ENCODE measurements at places on chromosomes 7 and 10. TPM values are rescaled to one million over a fixed set of nuclear protein-coding genes. Genes with fewer than 3 reads are reported as not detected.

Gene LRRC18
- total RNA-seq: 0.32 TPM

Gene LRRTM3
- total RNA-seq: 0.85 TPM

Gene FEZF1
- not detected for total RNA-seq

Gene LEP
- total RNA-seq: not detected

Gene NKX2-3
- total RNA-seq: 0.11 TPM

Gene HOXA7
- total RNA-seq: 3.7 TPM

Gene FAM25G
- total RNA-seq: not detected

Gene NUTM2A
- 0.69 TPM for total RNA-seq

Gene PNLIPRP3
- not detected for total RNA-seq

Gene SPAM1
- not detected for total RNA-seq

Gene KAZALD1
- 27.0 TPM for total RNA-seq

Gene PRLHR
- total RNA-seq: 0.48 TPM

Gene CACNA2D1
- 89.1 TPM for total RNA-seq

Gene CALML3
- total RNA-seq: not detected

Gene ADAM22
- 32.5 TPM for total RNA-seq

Gene TLX1
- not detected for total RNA-seq

Gene TTYH3
- 29.2 TPM for total RNA-seq

Gene SLC26A3
- total RNA-seq: not detected

Gene FAM131B
- 4.1 TPM for total RNA-seq

Gene RBAK
- total RNA-seq: 24.5 TPM

Gene CPEB3
- 7.4 TPM for total RNA-seq

Gene FGFR2
- total RNA-seq: 61.9 TPM

Gene NKX1-2
- total RNA-seq: not detected

Gene AEBP1
- total RNA-seq: 57.2 TPM

Gene ADAP1
- total RNA-seq: 11.7 TPM

Gene CPA4
- total RNA-seq: 3.8 TPM

Gene THSD7A
- total RNA-seq: 30.8 TPM

Gene MBL2
- not detected for total RNA-seq

Gene VWA2
- 4.6 TPM for total RNA-seq

Gene HOXA11
- total RNA-seq: 9.3 TPM

Gene XRCC2
- 6.0 TPM for total RNA-seq
